ENCODE measurements at places on chromosomes 5 and 9.

DNA sequence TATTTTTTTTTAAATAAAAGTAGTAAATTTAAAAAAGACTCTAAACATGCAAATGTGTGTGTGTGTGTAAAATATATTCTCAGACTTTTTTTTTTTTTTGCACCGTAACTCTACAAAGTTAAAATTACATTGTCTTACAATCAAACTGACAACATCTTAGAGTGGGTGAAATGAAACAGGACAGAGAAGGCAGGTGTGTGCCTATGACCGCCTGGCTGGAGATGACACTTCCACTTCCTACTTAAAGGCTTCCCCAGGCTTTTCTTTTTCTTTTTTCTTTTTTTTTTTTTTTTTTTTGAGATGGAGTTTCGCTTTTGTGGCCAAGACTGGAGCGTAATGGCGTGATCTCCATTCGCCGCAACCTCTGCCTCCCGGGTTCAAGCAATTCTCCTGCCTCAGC is 2.7 kb upstream of the AK1 start:
- no peak for DNase-seq

GRCh38 chr9:81125446-81126092 is 563.8 kb downstream of the TLE1 start:
- no peak for DNase-seq

DNA sequence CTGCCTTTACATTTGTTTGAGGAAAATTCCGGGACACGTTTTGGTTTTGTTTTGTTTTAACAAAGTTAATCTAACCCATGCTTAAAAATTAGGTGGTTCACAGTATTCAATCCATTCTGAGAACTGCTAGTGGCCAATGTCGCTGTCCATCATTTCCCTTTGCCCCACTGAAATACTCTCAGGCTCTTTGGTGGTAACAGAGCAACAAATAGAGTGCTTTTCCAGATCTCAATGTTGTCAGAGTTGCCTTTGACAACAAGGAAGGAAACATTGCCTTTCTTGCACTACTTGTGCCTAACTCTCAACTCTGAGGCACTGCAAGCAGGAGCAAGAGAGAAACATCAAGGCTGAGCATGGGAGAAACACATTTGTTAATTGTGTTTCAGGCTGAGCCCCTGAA is 154.0 kb downstream of the MCTP1 start:
- DNase-seq: no peak

GRCh38 chr9:121652021-121652837 is 795 bp downstream of the DAB2IP start:
- no peak for DNase-seq

GRCh38 chr5:150945486-150945885 is 40.7 kb upstream of the ZNF300 start:
- no peak for DNase-seq

DNA sequence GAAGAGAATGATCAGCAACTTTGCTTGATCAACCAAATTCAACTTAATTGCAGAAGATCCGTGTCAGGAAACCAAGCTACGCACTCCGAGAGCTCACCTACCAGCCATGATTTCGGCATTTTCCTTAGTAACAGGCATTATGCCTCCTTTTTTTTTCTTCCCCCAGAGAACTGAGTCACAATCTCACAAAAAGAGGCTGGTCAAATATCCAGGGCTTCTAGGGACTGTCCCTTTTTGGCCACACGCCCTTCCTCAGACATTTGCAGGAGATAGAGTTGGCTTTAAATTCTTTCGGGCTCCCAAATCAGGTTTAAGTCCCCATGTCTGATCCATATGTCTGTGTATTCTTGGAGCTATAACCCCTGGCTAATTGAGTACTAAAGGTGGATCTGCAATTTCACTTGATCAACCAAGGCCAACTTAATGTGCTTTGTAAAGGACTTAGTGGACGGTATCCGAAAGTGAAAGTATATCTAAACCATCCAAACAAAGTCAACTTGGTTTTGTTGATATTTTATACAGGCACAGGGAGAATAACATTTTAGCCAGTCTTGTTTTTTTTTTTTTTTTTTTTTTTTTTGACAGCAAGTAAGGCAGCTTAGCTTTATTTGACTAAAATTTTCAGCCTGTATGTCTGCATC is 100.8 kb upstream of the TBCA start:
- no peak for DNase-seq

DNA sequence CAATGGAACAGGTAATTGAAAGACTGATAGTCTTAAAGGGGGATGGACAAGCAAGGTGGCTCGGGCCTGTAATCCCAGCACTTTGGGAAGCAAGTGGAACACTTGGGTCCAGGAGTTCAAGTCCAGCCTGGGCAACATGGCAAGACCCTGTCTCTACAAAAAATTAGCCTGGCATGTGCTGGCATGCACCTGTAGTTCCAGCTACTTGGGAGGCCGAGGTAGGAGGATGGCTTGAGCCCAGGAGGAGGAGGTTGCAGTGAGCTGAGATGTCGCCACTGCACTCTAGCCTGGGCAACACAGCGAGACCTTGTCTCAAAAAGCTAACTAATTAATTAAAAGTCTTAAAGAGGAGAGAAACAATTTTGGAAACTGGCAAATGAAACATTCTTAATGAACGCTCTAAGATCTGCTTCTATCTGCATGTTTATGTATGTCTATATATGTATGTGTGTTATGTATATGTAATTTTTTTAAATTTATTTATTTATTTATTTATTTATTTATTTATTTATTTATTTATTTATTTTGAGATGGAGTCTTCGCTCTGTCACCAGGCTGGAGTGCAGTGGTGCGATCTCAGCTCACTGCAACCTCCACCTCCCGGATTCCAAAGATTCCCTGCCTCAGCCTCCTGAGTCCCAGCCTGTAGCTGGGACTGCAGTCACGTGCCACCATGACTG is 80.6 kb downstream of the SFXN1 start:
- no peak for DNase-seq

DNA sequence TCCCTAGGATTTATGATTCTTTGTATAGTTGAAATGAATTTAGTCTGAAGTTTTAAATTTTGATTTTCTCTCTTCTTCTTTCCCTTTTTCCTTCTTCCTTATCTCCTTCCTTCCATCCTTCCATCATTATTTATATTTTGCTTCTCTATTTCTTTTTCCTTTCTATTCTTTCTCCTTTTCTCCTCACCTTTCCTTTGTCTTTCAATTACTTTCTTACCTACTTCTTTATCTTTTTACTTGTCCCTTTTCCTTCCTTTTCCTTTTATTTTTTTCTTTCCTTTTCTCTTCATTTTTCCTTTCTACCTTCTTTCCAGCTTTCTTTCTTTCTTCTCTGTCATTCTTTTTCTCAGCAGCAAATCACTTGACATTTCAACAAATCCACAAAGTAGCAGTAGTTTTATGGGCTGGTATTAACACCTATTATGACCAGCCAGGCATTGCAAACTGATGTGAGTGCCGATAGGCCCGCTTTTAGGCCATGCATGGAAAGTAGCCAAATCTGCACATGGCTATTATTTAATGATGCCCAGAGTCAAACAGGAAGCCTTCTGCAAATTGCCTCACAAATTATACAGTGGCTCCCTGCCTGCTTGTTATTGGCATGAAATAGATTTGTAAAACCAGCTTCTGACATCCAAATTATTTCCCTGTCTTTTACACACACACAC is 37.1 kb upstream of the NR3C1 start:
- DNase-seq: no peak

GRCh38 chr9:89972535-89972934 is 367.7 kb downstream of the GADD45G start:
- DNase-seq: no peak

- DNase-seq: no peak
Observed at GRCh38 chr9:115781070-115781736, 372.4 kb upstream of the PAPPA start.

GRCh38 chr5:144406442-144406841 is 235.8 kb downstream of the KCTD16 start:
- DNase-seq: no peak

- no peak for DNase-seq
Observed at GRCh38 chr5:59673438-59674058, 220.0 kb downstream of the PDE4D start.

DNA sequence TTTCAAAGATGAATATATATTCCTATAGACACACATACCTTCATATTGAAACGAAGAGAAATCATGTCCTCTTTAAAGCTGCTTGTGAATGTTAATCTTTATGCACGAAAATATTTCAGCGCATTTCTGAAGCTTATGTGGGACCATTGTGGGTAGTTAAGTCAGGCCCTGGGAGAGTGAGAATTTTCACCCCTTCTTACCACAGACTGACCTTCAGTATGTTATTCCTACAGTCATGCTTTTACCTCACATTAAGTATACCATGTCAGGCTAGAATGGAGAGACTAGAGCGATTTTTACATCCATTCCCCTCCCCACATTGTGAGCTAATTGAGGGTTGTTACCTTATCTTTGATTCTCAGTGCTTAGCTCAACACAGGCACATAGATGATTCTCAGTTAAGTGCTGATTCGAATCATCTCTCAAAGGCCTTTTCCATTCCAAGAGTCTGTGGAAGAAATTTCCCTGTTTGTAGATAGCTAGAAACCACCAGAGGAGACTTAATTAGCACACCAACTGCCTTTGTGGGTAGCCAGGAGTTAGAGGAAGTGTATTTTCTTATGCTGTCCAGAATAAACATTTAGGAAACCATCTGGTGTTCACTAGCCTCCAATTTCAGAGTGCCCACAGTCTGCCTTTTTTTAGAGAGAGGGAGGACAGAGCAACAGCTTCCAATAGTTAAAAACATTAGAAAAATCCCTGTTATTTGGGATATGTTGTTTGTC is 110.5 kb downstream of the MEGF10 start:
- no peak for DNase-seq

DNA sequence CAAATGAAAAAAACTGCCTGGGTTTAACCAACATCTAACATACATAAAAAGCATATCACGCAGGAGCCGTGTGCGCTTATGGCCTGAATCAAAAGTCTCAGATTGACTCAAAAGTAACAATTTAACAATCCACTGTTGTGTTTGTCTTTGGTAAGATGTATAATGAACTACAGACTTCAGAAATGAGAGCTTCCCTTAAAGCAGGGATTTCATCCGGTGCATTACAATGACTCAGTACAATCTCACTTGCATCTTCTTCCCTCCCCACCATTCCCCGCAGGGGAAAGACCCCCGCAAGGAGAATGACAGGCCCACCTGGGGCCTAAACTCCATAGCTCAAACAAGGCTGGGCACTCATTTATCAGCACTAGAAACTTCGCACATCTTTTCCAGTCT is 1.4 kb downstream of the ZFR start:
- no peak for DNase-seq

GRCh38 chr9:132806723-132807421 is 71.2 kb downstream of the AK8 start:
- DNase-seq: no peak

DNA sequence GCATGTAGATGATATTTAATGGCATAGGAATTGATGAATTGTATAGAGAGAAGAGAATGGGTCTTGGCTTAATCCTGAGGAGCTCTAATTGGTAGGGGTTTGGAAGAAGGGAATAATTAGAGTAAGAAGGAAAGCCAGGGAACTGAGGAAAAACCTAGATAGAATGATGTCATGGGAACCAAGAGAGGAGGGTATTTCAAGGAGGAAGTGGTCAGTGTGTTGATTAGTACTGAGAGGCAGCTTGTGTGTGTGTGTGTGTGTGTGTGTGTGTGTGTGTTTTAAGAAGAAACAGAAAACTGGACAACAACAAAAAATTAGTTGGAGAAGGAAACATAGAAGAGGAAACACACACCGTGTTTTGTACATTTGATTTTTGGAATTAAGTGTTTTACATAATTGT is 42.8 kb downstream of the MAST4 start:
- no peak for DNase-seq

DNA sequence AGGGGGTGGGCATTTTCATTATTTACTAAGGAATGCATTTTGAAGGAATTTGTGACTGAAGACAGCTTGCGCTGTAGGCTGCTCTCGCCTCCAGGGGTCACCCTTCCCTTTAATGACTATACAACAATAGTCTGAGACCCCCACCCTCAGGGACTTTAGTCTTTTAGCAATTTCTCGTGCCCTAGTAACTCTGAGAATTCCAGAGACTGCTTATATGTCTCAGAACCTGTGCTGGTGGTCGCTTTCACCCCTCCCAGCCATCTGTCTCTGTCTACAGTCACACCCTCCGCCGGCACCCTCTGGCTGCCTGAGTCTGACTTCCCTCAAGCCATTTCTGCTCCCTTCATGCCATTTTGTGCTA is 671.4 kb downstream of the NR2F1-AS1 start:
- DNase-seq: no peak

Data from stimulated activated CD8-positive, alpha-beta memory T cell treated with anti-CD3 and anti-CD28 coated beads, Interleukin-2, amount 100 ng/mL, for 1 hour (primary cell).